NCI-H146 (cell line): ENCODE measurements at places on chromosomes 6 and 20.
A peak's percentile ranks its signal among the peaks of the same experiment; 100 is the strongest.

- DNase-seq: no peak
These were observed 164.9 kb downstream of the PLCB4 start for GRCh38 chr20:9233804-9234203.

DNA sequence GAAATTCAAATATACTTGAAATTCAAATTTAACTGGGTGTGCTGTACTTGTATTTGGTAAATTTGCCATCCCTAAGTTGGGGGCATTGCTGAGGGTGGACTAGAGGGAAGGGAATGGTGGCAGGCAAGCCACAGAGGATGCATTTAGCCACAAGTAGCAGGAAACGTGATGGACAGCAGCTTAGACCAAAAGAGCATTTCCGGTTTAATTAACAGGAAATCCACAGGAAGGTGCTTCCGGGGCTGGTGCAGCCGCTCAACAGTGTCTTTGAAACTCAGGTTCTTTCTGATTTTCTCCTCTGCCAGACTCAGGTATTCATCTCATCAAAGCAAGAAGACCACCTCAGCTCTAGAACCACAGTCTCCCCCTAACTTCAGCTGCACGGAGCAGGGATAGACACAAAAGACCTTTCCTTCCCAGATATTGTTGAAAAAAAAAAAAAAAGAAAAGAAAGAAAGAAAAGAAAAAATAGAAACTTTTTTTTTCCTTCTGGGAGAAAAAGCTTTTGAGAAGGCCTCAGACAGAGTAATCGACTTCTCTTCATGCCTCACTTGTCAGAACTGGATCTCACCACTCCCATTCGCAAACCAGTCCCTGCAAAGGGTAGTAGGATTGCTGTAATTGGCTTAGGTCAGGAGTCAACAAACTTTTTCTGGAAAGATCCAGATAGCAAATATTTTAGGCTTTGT is 8.0 kb upstream of the BCAS1 start:
- no peak for DNase-seq

GRCh38 chr6:69895396-69895795 is 29.0 kb downstream of the COL19A1 start:
- DNase-seq: no peak

DNA sequence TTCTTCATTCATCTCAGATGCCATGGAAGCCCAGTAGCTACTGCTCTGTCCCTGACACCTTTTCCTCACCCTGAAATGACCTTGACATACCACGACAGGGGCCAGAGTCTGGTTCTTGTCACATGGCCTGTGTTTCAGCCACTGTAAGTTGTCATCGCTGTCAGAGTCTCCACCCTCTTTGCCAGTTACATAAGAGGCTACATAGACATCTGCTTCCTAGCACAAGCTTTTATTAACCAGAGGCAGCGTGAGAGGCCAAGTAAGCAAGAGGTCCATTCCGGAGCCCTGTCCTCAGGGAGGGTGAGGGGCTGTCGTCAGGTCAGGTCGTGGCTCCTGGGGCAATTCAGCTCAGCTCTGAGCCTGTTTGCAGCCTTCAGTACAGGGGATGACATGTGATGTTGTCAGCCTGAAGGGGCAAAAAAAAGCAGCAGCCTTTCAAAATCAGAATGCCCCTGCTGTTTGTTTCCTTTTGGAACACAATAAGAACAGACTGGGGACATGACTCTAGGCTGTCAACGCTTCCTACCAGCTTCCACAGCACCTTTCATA is 146.3 kb downstream of the MTFR2 start:
- DNase-seq: no peak

DNA sequence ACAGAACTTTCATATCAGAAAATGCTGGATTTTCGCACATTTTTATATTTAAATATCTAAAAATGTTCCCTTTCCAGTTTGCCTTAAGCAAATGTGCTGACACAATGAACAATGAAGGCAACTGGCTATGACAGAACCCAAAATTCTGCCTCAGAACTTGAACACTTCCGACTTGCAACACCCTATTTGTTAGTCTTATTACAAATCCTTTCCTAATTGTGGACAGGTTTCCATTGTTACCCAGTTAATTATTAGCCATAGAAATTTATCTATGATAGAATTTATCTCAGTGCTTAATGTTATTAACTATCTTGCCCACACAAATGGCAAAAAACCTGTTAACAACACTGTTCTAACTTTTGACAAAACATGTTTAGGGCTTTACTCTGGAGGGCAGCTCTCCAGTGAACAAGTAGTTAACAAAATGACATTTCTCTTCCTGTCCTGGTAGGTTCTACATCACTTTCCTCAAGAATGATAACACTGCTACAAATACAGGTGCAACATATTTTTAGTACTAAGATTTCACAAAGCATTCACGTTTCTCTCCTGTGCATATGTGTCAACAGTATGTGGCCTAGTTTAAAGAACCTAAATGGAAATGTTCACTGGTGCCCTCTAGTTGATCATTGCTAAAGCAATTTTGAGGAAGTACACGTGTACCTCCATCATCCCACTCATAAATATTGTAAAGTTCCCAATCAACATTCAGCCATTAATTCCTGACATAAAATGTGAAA is 58.4 kb downstream of the HIVEP2 start:
- no peak for DNase-seq

DNA sequence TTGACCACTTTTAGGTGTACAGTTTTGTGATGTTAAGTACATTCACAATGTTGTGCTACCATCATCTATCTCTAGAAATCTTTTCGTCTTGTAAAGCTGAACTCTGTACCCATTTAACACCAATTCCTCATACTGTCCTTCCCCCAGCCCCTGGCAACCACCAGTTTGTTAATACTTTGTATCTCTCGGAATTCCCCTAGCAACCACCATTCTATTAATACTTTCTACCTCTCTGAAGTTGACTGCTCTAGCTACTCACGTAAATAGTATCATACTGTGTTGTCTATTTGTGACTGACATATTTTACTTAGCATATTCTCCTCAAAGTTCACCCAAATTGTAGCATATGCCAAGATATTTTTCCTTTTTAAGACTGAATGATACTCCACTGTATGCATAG is 82.3 kb upstream of the CLDN20 start:
- DNase-seq: no peak

GRCh38 chr20:15756754-15757115 is 816.5 kb downstream of the KIF16B start:
- no peak for DNase-seq

GRCh38 chr20:18091623-18092022 is 33.9 kb upstream of the OVOL2 start:
- no peak for DNase-seq

DNA sequence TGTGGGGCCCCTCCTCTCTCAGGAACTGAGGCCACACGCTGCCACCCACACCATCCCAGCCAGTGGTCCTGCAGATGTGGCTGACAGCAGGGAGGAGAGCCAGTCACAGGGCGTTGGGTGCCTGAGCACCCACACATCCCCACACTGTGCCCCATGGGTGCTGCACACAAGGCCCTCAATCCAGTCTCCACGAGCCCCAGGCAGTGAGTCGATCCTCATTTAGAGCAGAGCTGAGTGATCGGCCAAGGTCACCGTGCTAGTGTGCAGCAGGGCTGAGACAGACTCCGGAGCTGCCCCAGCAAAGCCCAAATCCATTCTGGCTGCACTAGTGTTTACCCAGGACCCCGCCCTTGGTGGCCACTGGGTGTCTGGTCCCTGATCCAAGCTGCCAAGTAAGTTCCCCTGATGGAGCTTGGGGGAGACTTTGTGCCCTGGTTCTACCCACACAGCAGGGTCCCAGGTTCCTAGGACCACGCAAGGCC is 9.0 kb downstream of the C20orf203 start:
- no peak for DNase-seq

- DNase-seq: no peak
These were observed 61.8 kb downstream of the APCDD1L start for GRCh38 chr20:58453391-58453790.

GRCh38 chr6:132357120-132357519 is 44.2 kb downstream of the MOXD1 start:
- DNase-seq: no peak

GRCh38 chr6:88574651-88575050 is 388.8 kb downstream of the RNGTT start:
- DNase-seq: peak; percentile 14

DNA sequence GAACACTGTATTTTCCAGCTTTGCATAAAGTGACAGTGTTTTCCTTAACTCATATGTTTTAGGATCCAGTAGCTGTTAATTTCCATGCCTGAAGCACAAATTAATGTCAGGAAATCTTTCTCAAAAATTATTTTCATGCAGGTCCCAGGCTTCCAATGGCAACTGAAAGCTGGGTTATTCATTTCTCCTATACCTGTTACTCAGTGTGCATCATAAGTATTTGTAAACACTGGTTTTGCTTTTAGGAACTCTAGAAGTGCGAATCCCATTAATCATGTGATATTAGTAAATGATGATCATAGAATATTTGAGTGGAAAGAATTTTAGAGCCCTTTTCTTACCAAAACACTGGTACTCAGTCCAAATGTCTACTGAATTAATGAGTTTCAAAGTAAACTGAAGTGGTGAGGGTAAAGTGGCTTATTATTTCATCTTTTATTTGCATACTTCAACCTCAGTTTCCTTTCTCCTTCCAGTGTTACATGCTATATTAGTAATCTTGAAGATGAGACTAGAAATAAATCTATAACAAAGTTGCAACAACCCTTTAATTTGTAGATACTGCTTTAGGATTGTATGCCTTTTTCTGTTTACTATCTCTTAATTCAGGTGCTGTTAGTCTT is 124.0 kb downstream of the ZFAND3 start:
- DNase-seq: no peak

DNA sequence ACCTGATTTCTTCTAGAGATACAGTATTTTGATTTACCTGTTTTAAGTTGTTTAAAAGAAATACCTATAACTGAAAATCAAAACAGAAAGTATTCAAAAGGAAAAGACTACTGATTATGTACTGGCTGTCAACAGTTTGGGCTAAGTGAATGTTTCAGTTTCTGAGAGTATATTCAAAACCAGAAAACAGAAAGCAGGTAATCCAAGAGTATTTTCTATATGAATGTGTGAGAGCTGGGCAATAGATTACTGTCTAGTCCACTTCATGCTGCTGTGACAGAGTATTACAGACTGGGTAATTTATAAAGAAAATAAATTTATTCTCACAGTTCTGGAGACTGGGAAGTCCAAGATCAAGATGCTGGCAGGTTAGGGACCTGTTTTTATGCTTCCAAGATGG is 261.0 kb downstream of the ARHGAP18 start:
- DNase-seq: no peak

- DNase-seq: peak; percentile 42
These were observed 49.3 kb upstream of the ARID1B start for GRCh38 chr6:156727715-156728385.

DNA sequence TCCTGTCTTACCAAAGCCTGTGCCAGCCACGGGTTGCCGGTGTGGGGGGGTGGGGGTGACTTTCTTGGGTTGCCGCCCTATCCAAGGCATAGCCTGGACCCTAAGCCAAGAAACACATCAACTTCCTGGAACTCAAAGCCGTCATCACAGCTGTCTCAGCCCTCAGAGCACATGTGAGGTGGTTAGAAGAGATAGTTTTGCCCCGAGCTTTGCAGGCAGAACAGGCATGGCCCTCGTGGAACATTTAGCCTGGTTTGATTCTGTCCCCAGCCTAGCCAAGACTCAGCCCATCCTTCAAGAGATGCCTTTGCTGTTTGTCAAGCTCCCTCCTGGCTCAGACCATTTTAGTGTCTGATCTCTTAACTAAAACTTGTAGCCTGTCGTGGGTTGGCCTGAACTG is 64.9 kb downstream of the RREB1 start:
- no peak for DNase-seq

- DNase-seq: no peak
These were observed 93.3 kb upstream of the MARCKS start for GRCh38 chr6:113763876-113764275.
